Cerebellum (tissue), 4 donors: ENCODE measurements at places on chromosomes 12 and 14. TPM values are rescaled to one million over a fixed set of nuclear protein-coding genes. Genes with fewer than 3 reads are reported as not detected.

LRRC9 gene
- 6.9 TPM for total RNA-seq

ERBB3 gene
- total RNA-seq: 4.7 TPM

GDF3 gene
- total RNA-seq: not detected

SYNE2 gene
- total RNA-seq: 167 TPM

TBC1D30 gene
- 30.9 TPM for total RNA-seq

TOMM20L gene
- not detected for total RNA-seq

CFAP54 gene
- 21.2 TPM for total RNA-seq

SDR9C7 gene
- 0.18 TPM for total RNA-seq

LRRC74A gene
- total RNA-seq: not detected

CEBPE gene
- not detected for total RNA-seq

IGF1 gene
- total RNA-seq: 7.1 TPM

CMA1 gene
- total RNA-seq: not detected

PDZRN4 gene
- 7.3 TPM for total RNA-seq

TMTC3 gene
- total RNA-seq: 24.4 TPM

DNA sequence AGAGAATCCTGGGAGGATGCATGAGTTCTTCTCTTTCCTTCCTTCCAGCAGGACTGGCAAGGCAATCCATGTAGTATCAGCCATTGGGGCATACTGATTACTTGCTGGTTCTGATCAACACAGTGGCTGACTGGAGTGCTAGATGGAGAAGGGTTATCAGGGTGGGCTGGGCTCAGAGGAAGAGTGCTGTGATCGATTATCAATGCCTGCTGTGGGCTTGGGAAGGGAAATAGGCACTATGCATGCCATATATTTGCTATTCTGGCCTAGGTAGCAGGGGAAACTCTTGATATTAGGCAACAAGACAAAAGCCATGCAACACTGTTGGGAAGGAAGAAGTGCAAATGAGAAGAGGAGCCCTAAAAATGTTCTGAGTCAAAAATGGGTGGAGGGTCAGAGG is 45.8 kb downstream of the HRK start:
- no peak for DNase-seq

DNA sequence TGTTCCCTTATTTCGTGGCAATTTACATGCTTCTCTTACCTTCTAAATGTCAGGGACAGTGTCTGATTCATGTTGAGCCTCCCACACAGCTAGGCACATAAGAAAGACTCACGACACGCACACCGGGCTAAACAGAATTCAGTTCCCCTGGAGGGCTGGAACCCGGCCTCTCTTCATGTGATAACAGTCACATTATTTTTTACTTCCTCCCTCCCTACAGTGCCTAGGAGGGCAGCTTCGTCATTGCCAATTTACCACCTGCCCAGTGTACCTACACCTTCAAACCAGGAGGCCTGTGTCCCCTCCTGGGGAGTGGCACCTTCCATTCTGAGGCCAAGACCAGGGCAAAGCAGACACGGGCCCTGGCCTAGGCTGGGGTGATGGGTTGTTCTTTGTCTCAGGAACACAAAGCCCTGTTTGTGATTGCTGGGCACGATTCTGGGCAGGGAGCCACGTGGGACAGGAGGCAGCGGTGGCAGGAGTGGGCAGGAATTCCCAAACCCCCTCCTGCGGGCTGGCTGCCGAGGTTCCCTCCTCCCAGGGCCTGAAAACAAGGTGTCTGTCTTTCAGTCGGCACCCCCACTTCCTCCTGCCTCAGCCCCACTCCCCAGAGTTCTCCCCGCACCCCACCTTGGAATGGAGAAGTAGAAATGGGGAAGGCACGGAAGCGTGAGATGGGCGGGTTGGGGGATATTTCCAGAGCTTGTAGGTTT is 6.8 kb upstream of the RASAL1 start:
- DNase-seq: peak; percentile 74

- DNase-seq: no peak
Observed at GRCh38 chr12:49954863-49955830, 4.6 kb downstream of the AQP2 start.

GRCh38 chr12:45701296-45701695 is 28.2 kb upstream of the ARID2 start:
- DNase-seq: no peak

DNA sequence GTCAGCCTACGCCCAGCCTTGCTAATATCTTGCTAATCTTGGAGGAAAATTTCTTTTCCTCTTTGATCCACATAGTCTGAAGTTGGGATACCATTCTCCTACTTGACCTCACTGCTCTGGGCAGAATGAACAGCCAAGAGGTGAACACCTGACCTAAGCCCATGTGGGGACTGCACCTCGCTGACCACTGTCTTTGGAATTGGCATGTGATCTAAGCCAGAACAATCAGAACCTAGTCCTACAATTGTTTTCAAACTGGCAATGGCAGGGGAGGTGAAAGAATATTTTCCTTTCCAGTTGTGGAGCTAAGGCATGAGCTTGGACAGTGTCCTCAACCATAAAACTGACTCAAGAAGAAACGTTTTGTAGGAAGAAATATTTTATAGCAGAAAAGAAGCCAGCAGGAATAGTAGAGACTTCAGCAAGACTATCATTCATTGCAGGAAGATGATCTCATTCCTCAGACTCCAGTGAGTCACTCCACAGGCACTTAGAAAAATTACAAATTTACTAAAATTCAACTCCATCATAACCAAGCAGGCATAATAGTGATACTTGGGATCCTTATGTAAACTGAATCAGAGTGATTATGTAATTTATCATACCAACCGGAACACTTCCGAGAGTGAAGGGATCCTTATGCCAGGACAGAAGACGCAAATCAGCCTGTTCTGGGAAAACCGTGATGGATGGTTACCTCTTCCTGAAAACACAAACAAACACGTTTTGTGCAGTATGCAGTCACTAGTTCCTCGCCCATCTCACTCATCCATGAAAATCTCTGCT is 14.7 kb downstream of the PTPRO start:
- no peak for DNase-seq

GRCh38 chr12:132638541-132639408 is 20.2 kb downstream of the P2RX2 start:
- peak; percentile 48 for DNase-seq

- DNase-seq: no peak
Observed at GRCh38 chr14:50855558-50855957, 16.3 kb upstream of the ABHD12B start.

- DNase-seq: no peak
Observed at GRCh38 chr14:103745424-103745823, 29.8 kb downstream of the ZFYVE21 start.

DNA sequence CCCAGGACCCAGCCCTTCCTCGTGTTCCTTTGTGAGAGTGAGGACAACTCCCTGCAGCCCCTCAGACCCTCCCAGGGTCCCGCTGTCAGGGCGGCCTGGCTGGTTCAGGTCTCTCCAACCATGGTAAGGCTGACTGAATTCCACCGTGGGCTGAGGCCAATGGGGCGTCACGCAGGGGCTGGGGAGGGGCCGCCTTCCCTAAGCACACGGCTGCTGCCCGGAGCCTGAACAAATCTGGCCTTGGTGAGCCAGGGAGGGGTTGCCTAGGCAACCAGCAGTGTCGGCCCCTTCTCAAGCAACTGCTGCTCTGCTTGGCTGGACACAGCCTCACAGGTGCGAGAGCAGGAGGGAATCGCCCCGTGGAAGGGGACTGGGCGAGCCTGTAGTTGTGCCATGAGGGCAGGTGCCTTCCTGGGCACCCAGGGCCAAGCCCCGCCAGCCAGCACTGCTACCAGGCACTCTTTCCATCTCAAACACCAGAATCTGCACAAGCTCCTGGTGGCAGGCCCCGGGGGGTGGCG is 37.0 kb upstream of the GALNT9 start:
- peak; percentile 89 for DNase-seq

GRCh38 chr14:92632546-92633273 is 115.7 kb downstream of the LGMN start:
- no peak for DNase-seq

GRCh38 chr12:57893431-57894353 is 47.2 kb upstream of the CTDSP2 start:
- DNase-seq: peak; percentile 85

GRCh38 chr14:61106271-61106958 is 125.4 kb downstream of the SLC38A6 start:
- DNase-seq: no peak

- no peak for DNase-seq
Observed at GRCh38 chr12:7064516-7064915, 4.0 kb downstream of the C1S start.

GRCh38 chr12:67482751-67483661 is 165.5 kb upstream of the DYRK2 start:
- no peak for DNase-seq

DNA sequence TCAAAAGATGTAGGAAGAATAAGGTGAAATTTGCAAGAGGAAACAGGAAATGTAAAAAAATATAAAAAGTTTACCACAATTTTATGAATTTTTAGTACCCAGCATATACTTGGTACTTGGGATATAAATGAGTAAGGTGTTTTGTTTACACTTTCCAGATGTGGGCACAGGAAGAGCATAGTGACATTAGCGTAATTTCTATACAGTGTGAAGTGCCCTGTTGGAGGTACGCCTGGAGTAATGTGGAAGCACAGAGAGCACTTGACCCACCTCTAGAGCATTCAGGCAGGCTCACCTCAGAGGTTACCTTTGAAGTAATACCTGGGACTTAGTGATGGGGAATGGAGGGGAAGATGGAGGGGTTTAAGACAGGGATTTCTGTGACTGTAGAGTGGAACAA is 89.5 kb downstream of the AEBP2 start:
- no peak for DNase-seq

GRCh38 chr14:82510007-82510406 is 976.4 kb upstream of the SEL1L start:
- no peak for DNase-seq

DNA sequence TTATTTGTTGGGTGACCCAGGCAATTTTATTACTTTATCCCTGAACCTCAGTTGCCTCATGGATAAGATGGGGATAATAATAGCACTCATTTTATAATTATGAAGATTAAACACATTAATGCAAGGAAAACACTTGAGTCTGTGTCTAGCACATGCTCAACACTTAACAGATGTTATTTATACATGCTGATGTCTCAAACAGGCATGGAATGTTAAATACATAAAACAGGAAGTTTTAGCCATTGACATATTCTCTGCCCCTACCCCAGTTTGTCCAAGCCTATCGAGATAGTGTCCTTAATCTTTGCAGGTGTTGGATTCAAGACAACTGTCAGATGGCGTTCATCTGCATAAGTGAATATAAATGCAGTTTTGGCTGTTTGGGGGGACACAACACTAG is 109.8 kb downstream of the SCAF11 start:
- DNase-seq: no peak

- DNase-seq: no peak
Observed at GRCh38 chr14:49636866-49637265, 1.8 kb upstream of the DNAAF2 start.

DNA sequence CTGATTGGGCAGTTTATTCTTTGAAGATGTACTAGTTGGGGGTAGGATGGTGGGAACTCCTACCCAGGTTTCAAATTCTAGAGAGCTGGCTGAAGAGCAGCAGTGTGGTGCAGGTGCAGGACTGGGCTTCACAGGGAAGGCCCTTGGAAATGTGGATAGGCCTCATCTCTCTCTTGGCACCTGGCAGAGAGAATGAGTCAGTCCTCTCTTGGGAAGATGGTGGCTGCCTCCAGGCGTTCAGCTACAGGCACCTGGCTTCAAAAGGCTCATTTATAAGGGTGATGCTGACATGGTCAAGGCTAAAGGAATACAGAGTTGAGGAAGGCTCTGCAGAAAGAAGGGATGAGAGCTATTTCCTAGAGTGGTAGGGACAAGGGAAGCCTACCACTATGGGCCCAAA is 179.7 kb upstream of the VASH1 start:
- no peak for DNase-seq

DNA sequence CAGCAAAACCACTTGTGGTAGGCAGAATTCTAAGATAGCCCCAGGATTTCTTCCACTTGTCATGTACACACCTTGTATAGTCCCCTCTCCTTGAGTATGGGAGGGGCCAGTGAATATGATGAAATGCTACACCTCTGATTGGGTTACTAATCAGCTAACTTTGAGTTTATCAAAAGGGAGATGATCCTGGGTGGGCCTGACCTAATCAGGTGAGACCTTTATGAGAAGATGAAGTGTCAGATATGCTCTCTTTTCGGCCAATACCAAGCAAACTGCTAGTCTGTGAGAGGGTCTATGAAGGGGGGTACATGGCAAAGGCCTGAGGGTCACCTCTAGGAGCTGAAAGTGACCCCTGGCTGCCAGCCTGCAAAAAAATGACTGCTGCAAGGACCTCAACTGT is 154.3 kb upstream of the CRY1 start:
- no peak for DNase-seq

DNA sequence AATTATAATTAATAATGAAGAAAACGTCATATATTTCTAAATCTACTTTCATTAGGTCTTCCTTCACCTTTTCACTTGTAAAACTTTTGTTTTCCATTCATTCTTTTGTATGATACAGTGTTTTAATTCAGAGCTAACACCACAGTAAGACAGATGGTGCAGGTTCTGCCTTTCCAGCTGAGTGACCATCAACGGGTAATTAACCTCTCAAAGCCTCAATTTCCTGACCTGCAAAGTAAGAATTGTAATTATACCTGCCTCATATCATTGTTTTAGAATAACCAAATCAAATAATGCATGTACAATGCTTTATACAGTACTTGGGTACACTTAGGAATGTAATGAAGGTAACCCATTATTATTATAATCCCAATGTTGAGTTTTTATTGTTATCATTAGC is 157.6 kb downstream of the FOXA1 start:
- DNase-seq: no peak

- DNase-seq: peak; percentile 47
Observed at GRCh38 chr14:65709576-65709975, 297.0 kb downstream of the FUT8 start.

DNA sequence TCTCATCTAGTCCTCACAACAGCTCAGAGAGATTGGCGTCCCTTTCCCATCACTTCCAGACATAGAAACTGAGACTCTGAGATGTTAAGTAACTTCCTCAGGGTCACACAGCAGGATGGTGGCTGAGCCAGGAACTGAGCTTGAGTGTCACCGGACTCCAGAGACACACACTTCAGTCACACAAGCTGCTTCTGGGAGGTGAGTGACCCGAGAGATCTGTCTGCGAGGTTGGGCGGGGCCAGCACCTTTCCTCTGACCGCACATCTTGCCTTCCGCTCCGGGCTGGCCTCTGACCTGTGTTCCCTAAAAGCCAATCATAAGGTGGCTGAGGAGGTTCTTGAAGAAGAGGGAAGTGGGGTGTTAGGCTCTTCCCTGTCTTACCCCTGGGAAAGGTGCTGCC is 72.2 kb downstream of the ADCK1 start:
- no peak for DNase-seq

- peak; percentile 78 for DNase-seq
Observed at GRCh38 chr14:103292426-103293374, 41.3 kb upstream of the EIF5 start.

DNA sequence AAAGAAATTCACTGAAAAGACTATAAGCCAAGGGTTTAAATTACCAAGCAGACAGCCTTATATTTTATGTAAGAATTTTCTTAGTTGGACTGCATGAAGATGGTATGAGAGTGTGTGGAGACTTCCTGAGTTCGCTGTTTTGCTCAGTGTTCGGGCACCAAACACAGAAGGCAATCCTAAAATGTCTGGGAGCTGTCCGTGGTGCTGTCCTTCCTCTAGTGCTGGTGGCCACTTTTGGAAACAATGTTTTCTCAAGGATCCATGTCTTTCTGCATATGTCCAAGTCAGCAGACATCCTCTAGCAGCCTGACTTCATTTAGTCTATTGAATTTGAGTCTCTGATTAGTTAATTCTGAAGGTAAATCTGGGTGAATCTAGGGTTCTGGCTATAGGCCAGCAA is 135.8 kb downstream of the SLC8A3 start:
- DNase-seq: no peak

GRCh38 chr12:13084898-13085640 is 18.4 kb downstream of the GSG1 start:
- DNase-seq: no peak

- DNase-seq: peak; percentile 62
Observed at GRCh38 chr12:128817111-128818015, 6.4 kb downstream of the SLC15A4 start.
